ENCODE measurements at places on chromosomes 6 and 20.

- DNase-seq = no peak
Observed at GRCh38 chr20:41476013-41476441, 109.4 kb upstream of the EMILIN3 start.

DNA sequence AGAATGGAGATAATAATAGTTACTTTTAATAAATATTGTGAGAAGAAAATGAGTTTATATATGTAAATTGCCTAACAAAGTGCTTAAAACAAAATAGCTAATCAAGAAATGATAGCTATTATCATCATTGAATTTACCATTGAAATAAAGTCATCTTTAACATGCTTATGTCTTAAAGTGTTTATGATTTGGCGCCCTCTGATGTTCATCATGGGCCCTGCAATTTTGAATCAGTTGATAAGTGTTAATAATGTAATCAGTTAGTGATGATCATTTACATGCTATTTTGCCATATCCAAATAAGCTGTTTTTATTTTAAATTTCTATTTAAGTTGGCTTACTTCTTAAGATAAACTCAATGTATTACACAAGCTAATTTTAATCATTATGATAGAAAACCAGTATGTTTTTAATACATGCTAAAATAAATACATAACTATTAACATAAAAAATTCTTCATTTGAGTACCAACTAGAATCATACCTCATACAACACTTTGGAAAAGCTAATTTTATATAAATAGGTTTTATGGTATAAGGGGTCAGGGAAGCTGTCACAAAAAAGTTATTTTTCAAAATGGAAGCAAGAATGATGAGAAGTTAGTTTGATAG, 39.2 kb upstream of the TPD52L1 start:
- DNase-seq = peak; percentile 15

DNA sequence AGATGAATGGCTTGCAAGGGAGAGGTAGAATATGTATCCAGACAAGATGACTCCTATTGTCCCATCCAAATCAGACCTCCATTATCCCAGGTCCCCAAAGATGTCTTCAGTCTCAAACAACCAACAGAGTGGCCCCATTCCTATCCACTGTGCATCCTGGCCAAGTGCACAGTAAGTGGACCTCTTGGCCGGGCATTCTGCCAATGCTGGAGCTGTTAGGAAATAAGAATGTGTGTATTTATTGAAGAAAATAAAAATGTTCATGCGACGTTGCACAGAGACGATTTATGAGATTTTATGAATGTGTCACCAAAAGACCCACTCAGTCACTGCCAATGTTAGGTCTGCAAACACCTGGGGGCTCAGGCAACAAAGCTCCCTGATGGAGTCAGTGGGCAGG, 196.0 kb downstream of the MAFB start:
- no peak for DNase-seq

GRCh38 chr6:84329077-84329476, 101.6 kb upstream of the CEP162 start:
- DNase-seq = no peak

- no peak for DNase-seq
Observed at GRCh38 chr6:23245572-23245971, 676.2 kb downstream of the HDGFL1 start.

- no peak for DNase-seq
Observed at GRCh38 chr6:20868397-20869096, 334.3 kb downstream of the CDKAL1 start.

GRCh38 chr20:58585753-58586540, 65.1 kb upstream of the STX16 start:
- DNase-seq = no peak

- no peak for DNase-seq
Observed at GRCh38 chr6:110020888-110021287, 42.8 kb downstream of the GPR6 start.

GRCh38 chr6:23446469-23446967, 679.5 kb upstream of the NRSN1 start:
- no peak for DNase-seq

- no peak for DNase-seq
Observed at GRCh38 chr6:90940812-90941481, 354.1 kb upstream of the MAP3K7 start.

- DNase-seq = no peak
Observed at GRCh38 chr20:38021087-38021772, 12.0 kb downstream of the TTI1 start.
